ENCODE measurements at places on chromosomes 16 and 17.
A peak's percentile ranks its signal among the peaks of the same experiment; 100 is the strongest.

DNA sequence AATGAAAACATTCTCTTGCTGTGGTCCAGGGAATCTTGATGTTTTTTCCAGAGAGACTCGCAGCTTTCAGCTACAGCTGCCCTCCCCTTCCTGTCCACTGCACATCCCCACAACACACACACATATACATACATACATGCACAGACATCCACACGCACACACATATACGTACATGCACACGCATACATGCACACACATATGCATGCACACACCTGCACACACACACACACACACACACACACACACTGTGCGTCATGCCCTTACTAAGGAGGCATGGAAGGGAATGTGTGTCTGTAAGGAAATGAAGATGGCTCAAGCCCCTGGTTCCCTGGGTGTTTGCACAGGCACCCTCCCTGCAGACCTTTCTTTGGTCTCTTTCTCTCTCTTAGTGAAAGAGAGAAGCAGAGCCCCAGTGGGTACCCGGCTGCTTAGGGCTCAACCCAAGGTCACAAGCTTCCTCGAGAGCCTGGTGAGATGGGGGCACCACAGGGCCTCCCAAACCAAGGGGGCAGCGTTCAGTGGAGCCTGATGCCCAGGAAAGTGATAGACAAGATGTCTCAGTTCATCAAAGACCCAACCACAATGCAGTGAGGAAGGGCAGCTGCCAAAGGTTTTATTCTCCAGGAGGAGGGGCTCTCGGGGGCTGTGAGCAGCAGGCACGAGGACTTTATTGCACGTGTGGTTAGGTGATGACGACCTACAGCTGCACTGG is 33.3 kb downstream of the TNFRSF13B start:
- no peak for DNase-seq

- peak; percentile 24 for DNase-seq
Measured at GRCh38 chr17:27879987-27880608, 13.1 kb downstream of the LYRM9 start.

DNA sequence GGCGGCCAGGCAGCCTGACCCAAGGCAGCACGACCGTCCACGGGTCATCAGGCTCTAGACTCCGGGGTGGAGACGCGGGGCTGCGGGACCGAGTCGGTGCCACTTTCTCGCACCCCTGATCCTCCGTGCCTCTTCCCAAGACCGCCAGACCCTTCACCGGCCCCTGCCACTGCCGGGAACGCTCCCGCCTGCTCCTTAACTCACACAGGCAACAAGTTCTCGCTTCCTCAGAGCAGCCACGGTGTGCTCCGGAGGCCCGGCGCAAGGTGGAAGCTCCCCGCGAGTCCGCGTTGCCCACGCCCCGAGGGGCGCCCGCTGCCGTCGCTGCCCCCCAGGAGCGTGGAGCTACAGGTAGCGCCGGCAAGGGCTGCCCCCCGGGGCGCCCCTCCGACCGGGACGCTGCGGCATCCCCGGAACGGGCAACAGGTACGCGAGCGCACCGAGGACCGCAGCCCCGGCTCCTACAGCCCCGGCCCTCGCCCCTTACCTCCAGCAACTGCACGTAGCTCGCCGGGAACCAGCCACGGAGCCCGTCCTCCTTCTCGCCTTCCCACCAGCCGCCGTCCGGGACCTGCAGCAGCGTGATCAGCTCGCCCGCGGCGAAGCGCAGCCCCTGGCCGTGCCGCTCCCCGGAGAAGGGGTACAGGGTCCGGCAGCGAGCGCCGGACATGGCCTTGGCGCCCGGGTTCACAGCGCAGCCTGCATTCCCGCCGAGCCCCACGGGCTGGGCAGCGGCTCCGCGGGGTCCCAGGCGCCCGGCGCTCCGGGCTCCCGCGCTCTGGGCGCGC is 491 bp downstream of the GAS7 start:
- DNase-seq: no peak

GRCh38 chr17:1651559-1651844 is 1.8 kb upstream of the RILP start:
- no peak for DNase-seq

DNA sequence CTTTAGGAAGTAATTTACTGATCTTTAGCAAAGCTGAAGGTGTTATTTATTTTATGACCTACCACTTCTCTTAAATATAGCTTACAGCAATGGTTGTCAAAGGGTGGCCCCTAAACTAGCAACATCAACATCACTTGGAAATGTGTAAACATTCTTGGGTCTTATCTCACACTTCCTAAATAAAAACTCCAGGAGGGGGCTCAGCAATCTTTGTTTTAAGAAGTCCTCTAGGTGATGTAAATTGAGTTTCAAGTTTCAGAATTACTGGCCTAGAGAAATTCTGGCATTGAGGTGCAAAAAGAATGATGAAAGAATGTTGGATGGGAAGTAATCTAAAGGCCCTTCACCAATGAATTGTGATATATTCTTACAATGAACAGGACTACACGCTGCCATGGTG is 142.3 kb downstream of the HS3ST4 start:
- no peak for DNase-seq

- no peak for DNase-seq
Measured at GRCh38 chr16:80940069-80940856, 66.4 kb downstream of the CMC2 start.

GRCh38 chr17:83127431-83128160 is 48.2 kb downstream of the METRNL start:
- no peak for DNase-seq
